Stimulated activated CD4-positive, alpha-beta T cell treated with anti-CD3 and anti-CD28 coated beads, Interleukin-4, amount 100 ng/mL, for 4 hours (primary cell): ENCODE measurements at places on chromosomes 2 and 18.

DNA sequence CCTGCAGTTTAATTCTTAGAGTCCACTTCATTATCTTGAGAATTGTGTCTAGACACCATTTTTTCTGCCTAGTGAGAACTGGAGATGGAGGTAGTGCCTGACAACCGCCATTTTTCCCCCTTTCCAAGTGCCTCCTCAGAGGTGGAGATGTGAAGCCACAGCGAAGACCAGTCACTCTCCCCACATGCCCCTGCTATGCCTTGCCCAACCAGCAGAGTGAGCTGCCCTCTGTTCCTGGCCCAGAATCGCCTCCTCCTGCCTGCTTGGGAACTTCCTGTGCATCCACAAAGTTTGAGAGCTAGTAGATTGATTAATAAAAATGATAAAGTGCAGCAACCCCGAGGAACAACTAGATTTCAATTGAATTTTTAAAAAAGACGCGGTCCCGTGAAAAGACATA lies 123.3 kb downstream of the CLIP4 start:
- DNase-seq = no peak

GRCh38 chr18:63883617-63884016 lies 3.9 kb upstream of the SERPINB2 start:
- DNase-seq = no peak

DNA sequence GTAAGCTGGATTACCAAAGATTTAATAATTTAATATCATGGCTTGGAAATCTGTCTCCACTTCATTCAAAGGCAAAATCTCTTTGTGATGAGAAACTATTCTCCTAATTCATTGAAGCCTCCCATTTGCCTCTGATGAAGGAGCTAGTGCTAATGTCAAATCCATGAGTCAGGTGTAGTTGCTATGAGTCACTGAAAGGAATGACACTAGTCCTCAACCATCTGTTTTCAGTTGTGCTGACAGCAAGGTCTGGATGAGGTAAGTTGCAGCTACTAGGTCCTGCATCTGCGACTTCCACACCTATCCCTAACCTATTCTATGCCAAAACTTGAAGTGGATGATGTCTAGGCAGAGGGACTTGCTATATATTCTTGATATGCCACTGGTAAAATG lies 324.0 kb upstream of the UBE2E3 start:
- no peak for DNase-seq

- no peak for DNase-seq
Observed at GRCh38 chr2:189421644-189422043, 19.6 kb upstream of the WDR75 start.

DNA sequence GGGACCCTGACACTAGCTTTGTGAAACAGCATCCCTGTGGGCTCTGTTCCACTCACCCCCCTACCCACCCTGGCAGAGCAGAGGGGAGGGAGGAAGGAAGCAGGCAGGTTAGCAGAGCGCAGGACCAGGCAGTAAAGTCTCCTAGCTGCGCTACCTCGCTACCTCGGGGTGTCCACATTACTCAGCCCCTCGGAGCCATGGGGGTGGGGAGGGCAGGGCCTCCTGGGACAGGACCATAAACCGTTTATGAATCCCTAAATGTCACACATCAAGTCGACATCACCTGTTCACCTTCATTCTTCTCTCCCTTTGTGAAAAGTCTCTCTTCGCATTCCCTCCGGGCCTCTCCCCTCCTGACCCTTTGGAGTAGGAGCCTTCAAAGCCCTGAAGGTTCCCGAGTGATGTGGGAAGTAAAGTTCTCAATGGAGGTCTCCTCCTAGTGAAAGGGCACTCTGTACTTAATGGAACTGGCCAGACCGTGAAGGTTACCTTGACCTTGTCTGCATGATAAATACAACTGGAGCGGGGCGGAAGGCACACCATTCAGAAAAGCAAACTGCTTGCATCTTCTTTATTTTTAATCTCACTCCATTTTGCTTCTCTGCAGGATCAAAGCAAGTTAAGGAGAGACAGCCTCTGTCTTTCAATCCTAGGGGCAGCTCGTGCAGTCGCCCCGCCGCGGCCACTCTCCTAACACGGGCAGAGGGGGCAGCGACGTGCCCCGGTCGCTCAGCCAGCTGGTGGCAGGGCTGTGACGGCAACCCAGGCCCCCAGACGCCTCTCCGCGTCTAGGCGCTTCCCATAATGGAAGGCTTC lies 23.7 kb upstream of the SMAD7 start:
- DNase-seq = no peak

- no peak for DNase-seq
Observed at GRCh38 chr2:111176388-111176787, 55.7 kb downstream of the BCL2L11 start.
